ENCODE measurements at places on chromosomes 2 and 18.

DNA sequence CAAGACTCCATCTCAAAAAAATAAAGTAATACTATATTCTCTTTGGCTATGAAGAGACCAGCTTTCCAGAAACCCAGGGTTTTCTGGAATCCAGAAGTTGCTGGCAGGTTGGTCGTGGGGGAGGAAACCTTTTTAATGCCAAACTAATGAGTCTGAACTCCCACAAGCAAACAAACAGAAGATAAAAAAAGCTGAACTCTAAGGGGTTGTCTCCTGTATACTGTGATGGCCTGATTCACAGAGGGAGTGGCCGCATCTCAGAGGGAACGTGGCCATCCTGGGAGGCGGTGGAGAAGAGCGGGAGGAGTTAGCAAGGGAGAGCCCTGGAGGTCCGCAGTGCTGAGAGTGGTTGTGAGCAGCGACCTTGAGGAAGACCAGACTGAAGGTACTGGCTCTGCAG lies 36.1 kb downstream of the LIMS1 start:
- DNase-seq = no peak

DNA sequence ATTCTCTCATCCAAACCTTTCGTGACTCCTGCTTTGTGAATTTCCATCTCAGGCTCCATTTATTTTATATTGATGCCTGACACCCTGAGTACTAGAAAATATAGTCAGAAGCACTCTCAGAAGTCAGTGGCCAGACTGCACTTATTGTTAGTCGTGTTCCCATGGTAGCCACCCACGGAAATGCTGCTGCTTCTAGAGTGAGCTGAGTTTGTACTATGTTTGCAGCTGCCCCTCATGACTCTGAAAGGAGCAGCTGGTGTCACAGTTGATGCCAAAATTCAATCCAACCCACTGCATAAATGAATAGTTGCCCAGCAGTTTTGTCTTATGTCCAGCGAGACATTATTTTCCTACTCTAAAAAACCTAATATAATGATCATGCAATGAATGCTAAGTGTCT lies 265.2 kb upstream of the SPHKAP start:
- peak; percentile 42 for DNase-seq

DNA sequence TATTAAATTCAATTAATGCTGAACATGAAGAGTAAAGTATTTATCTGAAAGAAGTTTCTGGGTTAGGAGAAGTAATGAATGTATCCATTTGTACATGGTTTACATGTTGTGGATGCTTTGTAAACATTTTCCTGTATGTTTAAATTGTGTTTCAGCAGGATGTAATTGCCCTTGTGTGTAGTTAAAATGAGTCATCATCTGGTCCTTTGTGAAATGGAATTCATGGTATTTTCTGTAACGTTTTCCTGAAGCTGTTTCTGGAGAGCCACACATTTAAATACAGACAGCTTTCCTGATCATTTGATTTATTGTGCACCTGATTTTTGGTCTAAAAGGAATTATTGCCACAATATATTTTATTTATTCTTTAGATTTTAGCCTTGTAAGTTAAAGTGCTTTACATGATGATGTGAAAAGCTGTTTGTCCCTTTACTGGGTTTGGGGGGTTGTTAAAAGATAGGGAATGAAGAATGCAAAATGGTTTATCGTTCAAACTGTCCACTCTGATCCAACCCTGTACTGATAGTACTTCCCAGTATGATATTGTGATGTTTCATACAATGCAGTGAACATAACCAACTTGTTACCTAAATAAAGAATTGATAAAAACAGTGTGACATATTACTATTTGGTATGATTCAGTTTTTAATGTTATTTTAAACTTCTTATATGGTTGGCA lies 41.7 kb upstream of the SLC3A1 start:
- DNase-seq = no peak

- DNase-seq = no peak
These were observed 1809.5 kb upstream of the CELF4 start for GRCh38 chr18:39375066-39375465.

GRCh38 chr2:20213651-20214565 lies 11.0 kb downstream of the SDC1 start:
- DNase-seq = no peak

Data from GM04504 (cell line).